ENCODE measurements at places on chromosomes 12 and 14.

- DNase-seq = no peak
These were observed 1.4 kb upstream of the P2RX2 start for GRCh38 chr12:132617135-132617701.

- peak; percentile 52 for DNase-seq
These were observed 27.4 kb upstream of the GUCY2C start for GRCh38 chr12:14723763-14724162.

DNA sequence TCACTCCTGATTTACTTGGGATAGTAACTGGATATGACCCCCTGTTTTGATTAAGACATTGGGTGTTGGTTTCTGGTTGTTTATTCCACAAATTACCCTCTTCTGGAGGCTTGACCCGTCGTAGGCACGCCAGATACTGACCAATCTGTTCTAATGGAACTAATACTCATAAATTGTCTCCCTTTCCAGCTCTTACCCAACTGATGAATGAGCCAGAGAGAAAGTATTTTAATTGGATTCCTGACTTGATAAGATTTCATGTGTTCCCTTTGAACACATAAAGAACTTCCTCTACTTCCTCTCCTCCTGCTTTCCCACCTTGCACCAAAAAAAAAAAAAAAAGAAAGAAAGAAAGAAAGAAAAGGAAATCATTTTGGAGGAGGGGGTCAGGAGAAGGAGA, 340.9 kb downstream of the PCNX1 start:
- DNase-seq = no peak

DNA sequence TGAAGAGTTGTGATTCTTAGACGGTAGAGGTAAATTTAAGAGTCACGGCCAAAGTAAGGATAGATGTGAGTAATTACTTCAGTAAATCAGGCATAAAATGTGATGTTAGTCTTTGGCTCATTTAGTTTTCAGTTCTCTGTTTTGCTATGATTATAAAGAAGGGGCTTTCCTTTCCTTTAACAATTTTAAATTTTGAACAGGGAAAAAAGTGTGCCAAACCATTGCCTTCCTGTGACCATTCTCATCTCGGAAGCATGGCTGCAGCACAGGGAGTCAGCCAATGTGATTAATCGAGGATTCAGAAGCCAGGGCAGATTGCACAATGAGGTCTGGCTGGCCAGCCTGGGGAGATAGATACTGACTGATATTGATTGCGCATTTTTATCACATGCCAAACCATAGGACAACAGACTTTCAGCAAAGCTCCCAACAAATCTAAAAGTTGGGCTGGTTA, 480.2 kb upstream of the PRICKLE1 start:
- no peak for DNase-seq

DNA sequence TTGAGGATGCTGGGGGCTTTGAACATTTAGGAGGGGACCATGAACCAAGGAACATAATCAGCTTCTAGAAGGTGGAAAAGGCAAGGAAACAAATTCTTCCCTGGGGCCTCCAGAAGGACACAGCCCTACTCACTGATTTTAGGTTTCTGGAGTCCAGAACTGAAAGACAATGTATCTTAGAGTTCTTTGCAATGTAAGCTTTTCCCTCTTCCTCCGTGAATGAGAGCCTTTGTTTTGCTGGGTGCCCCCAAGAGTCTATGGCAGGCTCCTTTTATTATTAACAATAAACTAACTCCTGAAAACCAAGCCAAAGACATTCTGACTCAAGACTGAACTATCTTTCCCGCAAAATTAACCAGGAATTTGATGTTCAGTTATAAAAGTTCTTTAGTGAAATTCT, 204.1 kb downstream of the STXBP6 start:
- no peak for DNase-seq

- DNase-seq = no peak
These were observed at the start of gene GLT8D2 for GRCh38 chr12:104049903-104050356. TSS of gene GLT8D2 (minus strand) at chr12:104050187. CDS start at chr12:104019648, 30,539 bp downstream.

DNA sequence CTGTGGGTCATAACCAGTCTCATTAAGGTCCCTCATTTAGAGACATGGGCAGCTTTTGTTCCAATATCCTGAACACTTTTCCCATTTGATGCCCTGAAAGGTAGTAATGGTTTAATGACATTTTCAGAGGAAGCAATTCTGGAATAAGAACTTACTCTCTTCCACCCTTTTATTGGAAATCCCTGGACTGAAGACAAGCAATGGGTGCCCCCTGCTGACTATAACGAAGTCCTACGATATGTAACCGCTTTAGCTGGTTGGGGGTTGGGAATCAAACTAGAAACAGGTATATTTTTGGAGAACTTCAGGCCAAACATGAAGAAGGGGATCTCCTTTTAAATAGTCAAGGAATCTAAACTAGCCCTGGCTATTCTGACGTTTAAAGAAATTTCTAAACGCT, 20.5 kb downstream of the SARNP start:
- no peak for DNase-seq

GRCh38 chr12:106181401-106182114, 42.8 kb upstream of the NUAK1 start:
- DNase-seq = no peak

GRCh38 chr12:130826151-130826801, 12.8 kb downstream of the STX2 start:
- DNase-seq = peak; percentile 74

DNA sequence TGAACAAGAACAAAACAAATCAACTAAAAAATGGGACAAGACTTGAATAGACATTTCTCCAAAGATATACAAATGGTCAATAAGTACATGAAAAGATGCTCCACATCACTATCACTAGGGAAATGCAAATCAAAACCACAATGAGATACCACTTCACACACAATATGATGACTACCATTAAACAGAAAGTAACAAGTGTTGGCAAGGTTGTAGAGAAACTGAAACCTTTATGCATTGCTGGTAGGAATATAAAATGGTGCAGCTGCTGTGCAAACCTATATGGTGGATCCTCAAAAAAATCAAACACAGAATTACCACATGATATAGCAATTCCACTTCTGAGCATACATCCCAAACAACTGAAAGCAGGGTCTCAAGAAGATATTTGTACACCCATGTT, 5.2 kb downstream of the SMAGP start:
- no peak for DNase-seq

GRCh38 chr12:13342971-13343370, 146.4 kb downstream of the EMP1 start:
- no peak for DNase-seq

DNA sequence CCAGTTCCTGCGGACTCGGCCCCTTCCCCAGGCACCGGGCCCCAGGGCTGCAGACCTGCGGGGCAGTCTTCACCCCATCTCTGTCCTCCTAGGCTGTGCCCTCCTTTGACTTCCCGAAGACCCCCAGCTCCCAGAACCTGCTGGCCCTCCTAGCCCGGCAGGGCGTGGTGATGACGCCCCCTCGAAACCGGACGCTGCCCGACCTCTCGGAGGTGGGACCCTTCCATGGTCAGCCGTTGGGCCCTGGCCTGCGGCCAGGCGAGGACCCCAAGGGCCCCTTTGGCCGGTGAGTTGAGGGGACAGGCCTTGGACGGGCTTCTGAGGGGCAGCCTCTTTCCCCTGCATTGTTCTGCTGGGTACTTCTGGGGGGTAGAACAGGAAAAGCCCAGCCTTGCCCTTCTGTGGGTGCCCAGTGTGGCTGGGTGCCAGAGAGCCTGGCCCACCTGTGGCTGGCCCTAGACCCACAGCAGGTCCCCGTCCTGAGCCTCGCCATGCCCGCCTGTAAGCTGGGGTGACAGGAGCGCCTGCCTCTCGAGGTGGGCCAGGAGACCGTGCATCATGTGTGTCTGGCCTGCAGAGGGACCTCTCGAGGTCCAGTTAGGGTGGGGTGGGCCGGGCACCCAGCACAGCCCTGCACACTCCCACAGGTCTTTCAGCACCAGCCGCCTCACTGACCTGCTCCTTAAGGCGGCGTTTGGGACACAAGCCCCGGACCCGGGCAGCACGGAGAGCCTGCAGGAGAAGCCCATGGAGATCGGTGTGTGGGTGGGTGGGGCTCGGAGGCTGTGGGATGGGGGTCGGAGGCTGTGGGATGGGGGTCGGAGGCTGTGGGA, 12.6 kb upstream of the PUS1 start:
- DNase-seq = no peak
